Stimulated activated CD8-positive, alpha-beta memory T cell treated with anti-CD3 and anti-CD28 coated beads, Interleukin-2, amount 100 ng/mL, for 1 hour (primary cell): ENCODE measurements at places on chromosomes 1 and 21.

- DNase-seq: no peak
These were observed 60.2 kb downstream of the NDUFS5 start for GRCh38 chr1:39086386-39086785.

DNA sequence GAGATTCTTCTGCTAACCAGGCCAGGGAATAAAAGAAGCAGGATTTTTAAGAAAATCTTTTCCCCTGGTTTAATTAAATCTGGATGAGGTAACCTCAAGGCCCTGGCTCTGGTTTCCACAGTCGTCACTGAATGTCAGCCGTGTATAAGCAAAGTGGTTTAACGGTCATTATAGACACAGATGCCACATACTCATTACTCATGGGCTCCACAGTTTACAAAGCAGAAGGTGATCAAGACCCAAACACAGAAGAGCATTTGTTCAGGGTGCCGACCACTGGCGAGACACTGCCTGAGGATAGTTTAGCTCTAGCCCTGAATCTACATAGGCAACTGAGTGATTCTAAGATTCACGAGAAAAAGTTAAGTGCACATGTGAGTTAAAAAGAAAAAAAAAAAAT is 27.8 kb upstream of the RAP1GAP start:
- DNase-seq: no peak

DNA sequence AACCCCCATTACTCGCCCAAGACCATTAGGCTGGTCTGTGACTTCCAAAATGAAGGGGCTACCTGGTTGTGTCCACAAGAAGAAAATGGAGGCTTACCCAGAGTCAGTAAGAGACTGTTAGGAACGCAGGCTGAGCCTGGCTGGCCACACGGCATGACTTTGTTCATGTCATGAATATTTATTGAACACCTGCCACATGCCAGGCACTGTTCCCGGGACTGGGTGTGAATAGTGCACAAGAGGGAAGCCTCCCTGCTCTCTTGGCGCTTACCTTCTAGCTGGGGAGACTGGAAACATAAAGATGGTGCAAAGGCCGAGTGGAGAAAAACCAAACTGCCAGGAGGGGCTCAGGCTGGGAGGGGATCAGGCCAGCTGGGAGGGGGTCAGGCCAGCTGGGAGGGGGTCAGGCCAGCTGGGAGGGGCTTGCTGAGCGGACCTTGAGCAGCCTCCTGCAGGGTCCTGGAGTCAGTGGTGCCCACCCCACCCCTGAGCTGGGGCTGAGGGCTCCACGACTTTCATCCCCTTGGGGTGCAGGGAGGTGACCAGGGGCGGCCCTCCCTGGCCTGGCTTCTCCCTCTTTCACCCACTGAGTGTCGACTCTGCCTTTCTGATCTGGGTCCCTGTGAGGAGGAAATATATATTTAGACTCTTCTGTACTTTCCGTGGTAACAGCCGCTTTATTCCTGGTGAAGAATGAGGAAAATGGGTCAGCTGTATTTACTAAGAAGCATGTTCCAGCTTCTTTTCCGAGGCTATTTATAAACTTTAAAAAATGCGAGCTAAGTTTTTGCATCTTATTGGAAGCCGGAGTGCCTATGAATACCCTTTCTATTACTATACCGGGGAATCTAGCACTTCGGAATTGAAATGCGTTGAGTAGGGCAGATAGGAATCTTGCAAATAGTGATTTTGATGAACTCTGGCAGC is 139.0 kb downstream of the CAMTA1 start:
- no peak for DNase-seq

DNA sequence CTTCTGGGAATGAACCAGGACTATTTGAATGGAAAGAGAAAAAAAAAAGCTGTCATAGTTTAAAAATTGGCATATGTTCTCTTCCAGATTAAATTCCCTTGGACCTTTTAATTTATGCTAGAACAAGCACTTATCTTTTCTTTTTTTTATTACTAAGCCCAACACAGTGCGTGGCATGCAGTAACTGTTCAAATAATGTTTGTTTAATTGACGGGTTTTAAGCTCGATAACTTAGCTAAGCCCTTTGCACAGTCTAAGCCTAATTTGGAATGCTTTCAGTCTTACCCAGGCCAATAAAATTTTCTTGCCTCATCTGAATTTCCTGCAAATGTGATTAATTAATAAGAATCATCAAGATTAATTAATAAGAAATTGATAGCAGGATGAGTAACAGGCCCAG is 39.3 kb upstream of the EDEM3 start:
- no peak for DNase-seq

DNA sequence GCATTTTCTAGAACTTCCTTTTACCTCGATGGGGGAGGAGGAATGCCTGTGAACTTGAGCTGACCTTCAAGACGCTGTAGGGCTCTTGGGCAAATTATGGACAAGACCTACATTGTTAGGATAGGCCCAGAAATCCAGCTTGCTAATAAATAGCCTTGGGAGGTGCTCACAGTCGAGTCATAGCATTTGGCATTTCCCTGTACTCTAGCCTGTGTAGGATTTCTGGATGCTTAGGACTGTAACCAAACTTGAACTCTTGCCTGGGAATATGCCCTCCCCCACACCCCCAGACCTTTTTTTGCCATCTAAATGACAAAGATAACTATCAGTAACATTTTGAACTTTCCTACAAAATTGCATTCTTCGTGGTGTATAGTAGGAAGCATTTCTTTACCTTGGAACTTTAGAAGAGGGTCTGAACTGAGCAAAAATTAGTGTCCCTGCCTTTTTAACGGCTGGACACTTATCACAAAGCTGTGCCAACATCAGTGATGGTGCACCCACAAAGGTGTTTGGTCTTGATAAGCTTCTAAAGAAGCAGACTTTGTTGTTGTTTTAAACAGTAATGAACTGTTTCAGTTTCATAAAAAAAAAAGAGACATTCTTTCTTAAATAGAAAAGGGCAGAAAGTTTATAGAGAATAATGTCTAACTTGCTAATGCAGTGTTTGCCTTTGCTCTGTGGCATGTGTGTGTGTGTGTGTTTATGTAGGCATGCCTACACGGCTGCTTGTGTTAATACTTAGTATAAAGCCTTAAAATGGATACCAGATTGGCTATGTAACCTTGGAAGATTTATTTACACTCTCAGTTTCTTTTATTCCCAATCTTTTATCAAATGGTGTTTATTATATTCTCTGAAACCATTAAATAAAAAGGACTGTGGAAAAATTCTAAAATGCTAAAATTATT is 88.2 kb downstream of the NFIA start:
- no peak for DNase-seq

- no peak for DNase-seq
These were observed 548 bp downstream of the KCNN3 start for GRCh38 chr1:154869351-154870114.

DNA sequence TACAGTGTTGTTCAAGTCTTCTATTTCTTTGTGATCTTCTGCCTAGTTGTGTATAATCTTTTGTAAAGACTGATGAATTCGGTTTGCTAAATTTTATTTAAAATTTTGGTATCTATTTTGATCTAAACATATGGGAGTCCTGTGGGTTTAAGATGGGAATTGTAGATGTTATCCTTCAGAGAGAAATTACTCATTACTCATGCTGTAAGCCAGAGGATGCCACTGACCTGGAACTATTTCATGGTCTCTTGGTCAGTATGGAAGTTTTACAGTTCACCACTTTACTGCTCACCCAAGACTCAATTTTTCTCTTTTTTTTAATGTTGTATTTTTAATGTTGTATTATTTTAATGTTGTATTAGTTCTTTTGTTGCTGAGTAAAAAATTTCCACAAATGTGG is 138.6 kb upstream of the B3GALT2 start:
- DNase-seq: no peak

DNA sequence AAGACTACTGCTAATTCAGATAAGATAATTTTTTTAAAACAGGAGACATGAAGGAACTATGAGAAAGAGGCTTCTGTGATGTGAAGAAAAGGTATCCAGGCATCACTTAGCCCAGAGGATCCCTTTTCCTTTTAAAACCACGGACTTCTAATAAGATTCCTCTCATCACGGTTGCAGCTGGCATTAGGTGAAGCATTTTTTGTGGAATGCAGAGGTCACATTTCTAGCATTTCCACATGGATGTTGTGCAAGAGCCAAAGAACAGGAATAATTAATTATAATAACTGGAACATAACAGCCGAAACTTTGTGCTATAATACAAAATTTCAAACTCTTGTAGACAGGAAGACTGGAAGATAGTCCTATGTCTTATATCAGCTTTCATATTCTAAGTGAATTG is 27.6 kb downstream of the CYP2J2 start:
- DNase-seq: no peak

- DNase-seq: peak; percentile 1
These were observed 454.6 kb upstream of the RUNX1 start for GRCh38 chr21:35503671-35504070.

GRCh38 chr1:84352298-84353106 is 45.8 kb upstream of the DNASE2B start:
- DNase-seq: no peak

DNA sequence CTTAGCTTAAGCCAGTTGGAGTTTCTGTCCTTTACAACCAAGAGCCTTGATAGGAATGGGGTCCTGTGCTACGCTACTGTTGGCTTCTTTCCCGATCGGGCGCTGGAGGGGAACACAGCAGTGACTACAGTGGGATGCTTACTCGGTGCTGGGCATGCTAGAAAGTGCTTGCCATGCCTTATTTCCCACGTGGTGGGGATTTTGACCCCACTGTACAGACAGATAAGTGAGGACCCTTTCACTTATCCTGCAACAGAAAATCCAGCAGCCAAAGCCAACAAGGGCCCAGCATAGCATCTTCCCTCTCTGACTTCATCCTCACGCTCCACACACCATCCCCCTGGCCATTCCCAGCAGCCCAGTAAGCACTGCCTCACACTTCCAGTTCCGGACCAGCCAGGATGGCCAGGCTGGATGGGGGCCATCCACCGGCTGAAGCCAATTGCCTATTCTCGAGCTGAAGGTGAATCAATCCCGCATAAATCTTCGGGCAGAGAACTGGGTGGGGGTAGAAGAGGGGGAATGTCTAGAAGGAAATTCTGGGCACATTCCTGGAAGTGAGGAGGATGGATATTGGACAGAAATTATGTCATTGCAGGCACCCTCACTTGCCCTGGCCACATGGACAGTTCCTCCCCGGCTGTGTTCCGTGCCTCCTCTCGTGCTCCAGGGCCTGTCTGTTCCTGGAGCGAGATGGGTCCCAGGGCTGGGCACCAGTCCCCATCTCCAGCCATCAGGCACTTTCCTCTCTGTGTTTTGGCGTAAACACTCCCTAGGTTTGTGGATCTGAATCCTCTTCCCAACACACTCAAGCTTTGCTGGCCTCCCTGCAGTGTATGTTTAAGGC is 2.0 kb upstream of the ABCG1 start:
- DNase-seq: no peak

DNA sequence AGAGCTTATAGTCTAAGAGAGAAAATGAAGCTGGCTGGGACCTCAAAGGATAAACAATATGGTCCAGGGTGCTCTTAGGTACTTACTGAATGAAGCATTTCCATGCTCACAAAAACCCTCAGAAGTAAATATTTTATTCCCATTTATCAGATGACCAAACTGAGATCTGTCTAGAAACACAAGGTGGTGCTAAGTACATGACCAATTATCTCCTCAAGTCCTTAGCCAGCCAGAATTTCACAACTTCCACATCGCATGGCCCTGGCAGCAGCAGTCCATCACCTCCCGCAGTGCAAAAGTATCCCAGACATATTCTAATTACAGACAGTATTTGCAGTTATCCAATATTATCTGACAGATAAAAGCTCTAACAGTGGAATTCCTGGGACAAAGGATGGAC is 321.7 kb upstream of the PROX1 start:
- DNase-seq: no peak
